ENCODE measurements at places on chromosomes 12 and 14. TPM values are rescaled to one million over a fixed set of nuclear protein-coding genes. Genes with fewer than 3 reads are reported as not detected.

- DNase-seq, result no peak
Measured at GRCh38 chr12:53806721-53807120, 54.9 kb upstream of the CISTR start.

GRCh38 chr14:91419044-91419397, 1.4 kb upstream of the CCDC88C start:
- DNase-seq, result no peak

DNA sequence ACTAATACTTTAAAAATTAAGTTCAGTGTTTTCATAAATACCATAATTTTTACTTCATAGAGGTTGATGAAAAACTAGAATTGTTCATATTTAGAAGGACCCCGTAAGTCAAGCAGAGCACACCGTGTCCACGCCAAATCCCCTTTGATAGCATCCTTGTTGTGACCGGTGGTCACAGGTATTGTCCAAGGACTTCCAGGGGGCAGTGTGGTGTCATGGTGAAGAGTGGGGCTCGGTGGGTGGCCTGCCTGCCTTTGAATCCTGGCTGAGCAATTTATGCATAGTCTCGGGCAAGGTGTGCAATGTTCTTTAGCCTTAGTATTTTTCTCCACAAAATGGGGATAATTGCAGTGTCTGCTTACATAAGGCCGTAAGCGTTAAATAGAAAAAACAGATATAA, 169.9 kb downstream of the KTN1 start:
- DNase-seq, result no peak

DNAH10 gene
- total RNA-seq, result 0.19 TPM

GRCh38 chr12:50087995-50088394, 2.9 kb downstream of the SMARCD1 start:
- DNase-seq, result no peak

DNA sequence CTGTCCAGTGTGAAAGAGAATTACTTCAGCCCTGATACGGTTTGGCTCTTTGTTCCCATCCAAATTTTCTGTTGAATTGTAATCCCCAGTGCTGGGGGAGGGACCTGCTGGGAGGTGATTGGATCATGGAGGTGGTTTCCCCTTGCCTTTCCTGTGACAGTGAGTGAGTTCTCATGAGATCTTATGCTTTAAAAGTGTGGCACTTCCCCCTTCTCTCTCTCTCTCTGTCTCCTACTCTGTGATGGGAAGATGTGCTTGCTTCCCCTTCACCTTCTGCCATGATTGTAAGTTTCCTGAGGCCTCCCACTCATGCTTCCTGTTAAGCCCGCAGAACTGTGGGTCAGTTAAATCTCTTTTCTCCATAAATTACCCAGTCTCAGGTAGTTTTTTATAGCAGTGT, 5.5 kb upstream of the SLC15A5 start:
- DNase-seq, result no peak

- no peak for DNase-seq
Measured at GRCh38 chr12:6891646-6892001, 13.0 kb upstream of the LRRC23 start.

GRCh38 chr12:49673446-49674317, 33.5 kb downstream of the FMNL3 start:
- no peak for DNase-seq

GRCh38 chr14:35818346-35819115, 7.6 kb upstream of the BRMS1L start:
- DNase-seq, result peak; percentile 22

DNA sequence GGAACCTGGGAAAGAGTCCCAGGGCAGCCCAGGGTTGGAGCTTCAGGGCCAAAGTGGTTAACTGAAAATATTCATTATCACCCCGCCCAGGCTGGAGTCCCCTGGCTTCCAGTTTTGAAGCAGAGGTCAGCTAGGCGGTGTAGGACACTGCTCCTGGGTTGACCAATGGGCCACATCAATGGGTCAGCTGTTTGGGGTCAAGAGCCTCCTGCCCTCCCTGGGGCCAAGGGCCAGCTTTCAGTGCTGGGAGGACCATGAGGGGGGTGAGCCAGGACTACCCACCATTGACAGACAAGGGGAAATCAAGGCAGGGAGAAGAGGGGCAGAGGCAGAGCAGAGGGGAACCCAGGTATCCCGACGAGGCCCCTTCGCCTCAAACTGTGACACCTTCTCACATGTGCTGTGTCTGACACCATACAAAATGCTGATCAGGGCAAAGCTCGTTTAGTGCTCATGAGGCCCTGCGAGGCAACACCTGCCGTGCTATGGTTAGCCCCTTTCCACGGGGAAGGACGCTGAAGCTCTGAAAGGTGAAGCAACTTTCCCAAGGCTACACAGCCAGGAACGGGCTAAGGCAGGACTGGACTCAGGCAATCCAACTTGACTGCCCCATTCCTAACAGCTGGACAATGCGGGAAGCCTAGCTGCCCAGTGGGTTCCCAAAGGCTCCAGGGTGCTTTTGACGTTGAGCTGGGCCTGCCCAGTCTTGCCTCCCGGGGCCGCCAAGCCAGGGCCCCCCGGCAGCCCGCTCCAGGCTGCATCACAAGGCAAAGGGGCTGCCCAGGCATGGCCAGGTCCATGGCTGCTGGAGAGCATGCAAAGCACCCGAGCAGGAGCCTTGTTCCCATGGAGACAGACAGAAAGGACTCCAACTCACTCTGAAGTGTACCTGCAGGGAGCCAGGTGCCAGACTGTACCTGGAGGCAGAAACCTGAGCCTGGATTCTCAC, 2.0 kb downstream of the SYNE3 start:
- no peak for DNase-seq

DNA sequence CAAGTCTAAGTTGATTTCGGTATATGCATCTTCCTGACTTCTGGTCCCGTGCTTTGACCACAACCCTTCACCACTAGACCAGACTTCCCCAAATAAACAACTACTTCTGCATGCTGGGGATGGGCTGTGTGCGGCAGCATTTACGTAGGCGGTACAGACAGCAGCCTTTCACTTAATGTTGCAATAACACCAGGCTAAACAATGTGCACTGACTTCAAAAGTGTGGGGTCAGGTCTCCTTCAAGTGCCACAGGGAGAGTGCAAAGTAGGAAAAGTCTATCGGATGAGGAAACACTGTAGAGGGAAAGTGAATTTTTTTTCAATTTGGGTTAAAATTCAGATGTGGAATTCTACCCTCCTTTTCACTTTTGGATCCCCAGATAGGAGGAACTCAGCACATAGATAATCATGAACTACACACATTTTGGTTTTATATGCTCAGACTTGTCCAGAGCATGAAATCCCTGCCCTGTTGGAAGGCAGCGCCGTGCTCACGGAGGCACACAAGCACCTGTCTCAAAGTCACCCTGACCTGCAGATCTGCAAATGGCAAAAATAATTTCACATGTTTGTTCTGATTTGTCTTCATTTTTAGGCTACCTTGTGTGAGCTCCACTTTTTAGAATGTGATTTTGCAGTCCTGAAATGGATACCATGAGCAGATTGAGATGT, 3.6 kb upstream of the FOS start:
- DNase-seq, result peak; percentile 61

GRCh38 chr14:37903343-37904191, 304.1 kb upstream of the SSTR1 start:
- peak; percentile 2 for DNase-seq

DNA sequence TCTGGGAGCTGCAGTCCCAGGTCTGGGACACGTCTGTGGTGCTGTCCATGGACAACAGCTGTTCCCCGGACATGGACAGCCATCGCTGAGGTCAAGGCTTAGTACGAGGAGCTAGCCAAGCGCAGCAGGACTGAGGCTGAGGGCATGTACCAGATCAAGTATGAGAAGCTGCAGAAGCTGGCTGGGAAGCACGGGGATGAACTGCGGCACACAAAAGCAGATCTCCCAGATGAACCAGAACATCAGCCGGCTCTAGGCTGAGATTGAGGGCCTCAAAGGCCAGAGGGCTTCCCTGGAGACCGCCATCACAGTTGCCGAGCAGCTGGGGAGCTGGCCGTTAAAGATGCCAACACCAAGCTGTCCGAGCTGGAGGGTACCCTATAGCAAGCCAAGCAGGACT, 375.3 kb downstream of the SEC23A start:
- no peak for DNase-seq

DNA sequence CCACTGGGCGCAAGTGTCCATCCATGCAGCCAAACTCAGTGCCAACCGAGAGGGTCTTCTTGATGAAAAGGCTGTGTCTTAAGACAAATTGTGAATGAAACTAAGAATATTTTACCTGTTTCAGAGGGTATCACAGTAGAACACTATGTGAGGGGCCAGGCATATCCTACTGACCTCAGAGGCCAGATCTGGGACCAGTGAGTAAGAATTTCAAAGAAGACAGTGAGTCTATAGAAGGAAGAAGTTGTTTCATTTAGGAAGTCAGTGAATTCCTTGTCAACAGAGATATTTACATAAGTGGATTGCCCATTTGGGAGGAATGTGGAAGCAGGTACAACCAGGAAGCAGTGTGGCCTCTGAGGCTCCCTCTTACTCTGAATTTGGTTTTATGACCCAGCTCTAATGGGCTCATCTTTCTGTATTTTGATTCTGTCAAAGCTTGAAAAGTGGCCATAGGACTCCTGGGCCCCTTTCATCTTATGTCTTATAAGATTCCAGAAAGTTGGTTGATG, 137.4 kb downstream of the ZNF664 start:
- DNase-seq, result no peak

DPY19L2 gene
- 2.9 TPM for total RNA-seq

RPL10L gene
- total RNA-seq, result not detected

- no peak for DNase-seq
Measured at GRCh38 chr12:124194893-124195566, 99.9 kb upstream of the RFLNA start.

GRCh38 chr12:69840727-69841126, 15.7 kb downstream of the MYRFL start:
- DNase-seq, result no peak

GRCh38 chr12:116525418-116526001, 33.7 kb upstream of the MAP1LC3B2 start:
- no peak for DNase-seq

GRCh38 chr12:103020839-103021238, 63.4 kb downstream of the ASCL1 start:
- no peak for DNase-seq

DNA sequence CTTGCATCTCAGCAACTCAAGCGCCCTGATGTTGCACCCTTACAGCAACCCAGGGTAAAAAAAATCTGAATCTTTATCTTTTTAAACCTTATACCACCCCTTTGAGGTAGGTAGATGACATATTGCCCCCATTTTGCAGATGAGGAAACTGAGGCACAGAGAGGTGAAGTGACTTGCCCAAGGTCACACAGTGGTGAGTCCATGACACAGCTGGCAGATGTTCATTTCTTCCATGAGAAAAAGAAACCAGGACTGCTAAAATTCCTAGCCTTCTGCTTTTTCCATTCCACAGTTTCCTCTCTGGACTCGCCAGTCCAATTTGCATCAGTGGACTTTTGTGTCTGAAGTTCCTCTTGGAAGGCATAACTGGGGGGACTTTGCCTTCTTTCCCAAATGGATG, 79.3 kb downstream of the IGF1 start:
- DNase-seq, result no peak

KRT2 gene
- total RNA-seq, result 0.82 TPM

DNA sequence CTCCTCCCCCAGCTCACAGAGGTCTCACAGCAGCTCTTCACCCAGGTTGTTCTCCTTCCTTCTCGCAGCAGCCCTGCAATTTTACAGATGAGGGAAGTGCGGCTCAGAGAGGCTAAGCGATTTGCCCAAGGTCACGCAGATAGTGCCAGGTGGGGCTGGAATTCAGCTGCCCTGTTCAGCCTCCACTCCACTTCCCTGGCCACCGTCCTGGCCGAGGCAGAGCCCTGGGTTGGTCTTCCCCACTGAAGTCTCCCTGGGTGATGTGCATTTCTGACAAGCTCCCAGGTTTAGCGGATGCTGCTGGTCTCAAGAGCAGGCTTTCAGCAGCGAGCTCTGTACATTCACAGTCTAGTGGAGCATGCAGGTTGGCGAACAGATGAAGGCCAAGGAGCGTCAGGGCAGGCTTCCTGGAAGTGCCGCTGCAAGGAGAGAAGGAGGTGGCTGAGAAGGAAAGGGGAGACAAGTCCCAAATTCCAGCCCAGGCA, 28.9 kb upstream of the EML1 start:
- DNase-seq, result no peak

- DNase-seq, result no peak
Measured at GRCh38 chr14:55092341-55092740, 36.7 kb upstream of the LGALS3 start.

KRT74 gene
- total RNA-seq, result not detected

PLD4 gene
- total RNA-seq, result 0.65 TPM

- DNase-seq, result no peak
Measured at GRCh38 chr12:2680676-2681039, 114.1 kb upstream of the FKBP4 start.

DNA sequence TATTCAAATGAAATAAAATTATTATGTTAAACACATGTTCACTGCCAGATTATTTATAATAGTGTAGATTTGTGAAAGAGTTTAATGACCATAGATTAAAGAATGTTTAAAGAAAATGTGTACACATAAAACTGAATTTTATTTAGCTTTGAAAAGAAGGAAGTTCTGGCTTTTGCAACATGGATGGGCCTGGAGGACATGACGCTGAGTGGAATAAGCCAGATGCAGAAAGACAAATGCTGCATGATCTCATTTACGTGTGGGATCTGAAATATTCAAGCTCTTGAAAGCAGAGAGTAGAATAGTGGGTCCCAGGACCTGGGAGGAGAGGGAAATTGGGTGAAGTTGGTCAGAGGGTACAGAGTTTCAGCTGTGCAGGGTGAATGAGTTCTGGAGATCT, 1261.2 kb downstream of the TMEM121 start:
- no peak for DNase-seq

- DNase-seq, result no peak
Measured at GRCh38 chr12:7101694-7102131, 7.3 kb downstream of the C1RL start.

DNA sequence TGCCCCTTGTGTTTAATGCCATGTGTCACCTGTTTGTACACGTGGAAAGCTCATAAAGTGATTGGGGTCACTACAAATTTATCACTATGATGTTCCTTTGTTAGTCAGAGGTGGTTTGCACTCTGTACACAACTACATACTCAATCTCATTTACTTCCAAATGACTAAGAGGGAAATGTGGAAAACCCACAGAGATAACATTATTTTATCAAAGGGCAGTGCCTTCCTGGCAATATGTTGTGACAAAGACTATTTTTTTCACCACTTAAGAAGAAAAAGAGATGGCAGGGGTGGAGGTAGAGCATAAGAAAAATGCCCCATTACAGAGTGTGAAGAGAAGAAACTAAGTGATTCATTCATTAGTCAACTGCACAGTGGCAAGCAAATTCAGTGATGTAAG, 1064.1 kb upstream of the FLRT2 start:
- no peak for DNase-seq

GPHB5 gene
- not detected for total RNA-seq

GRCh38 chr14:34270361-34270760, 191.7 kb downstream of the SPTSSA start:
- no peak for DNase-seq

- no peak for DNase-seq
Measured at GRCh38 chr14:90677484-90678050, 138.7 kb downstream of the TTC7B start.
